Activated B cell treated with CpG ODN at 0.5 μM for 24 hours (primary cell): ENCODE measurements at places on chromosomes 4 and X.

DNA sequence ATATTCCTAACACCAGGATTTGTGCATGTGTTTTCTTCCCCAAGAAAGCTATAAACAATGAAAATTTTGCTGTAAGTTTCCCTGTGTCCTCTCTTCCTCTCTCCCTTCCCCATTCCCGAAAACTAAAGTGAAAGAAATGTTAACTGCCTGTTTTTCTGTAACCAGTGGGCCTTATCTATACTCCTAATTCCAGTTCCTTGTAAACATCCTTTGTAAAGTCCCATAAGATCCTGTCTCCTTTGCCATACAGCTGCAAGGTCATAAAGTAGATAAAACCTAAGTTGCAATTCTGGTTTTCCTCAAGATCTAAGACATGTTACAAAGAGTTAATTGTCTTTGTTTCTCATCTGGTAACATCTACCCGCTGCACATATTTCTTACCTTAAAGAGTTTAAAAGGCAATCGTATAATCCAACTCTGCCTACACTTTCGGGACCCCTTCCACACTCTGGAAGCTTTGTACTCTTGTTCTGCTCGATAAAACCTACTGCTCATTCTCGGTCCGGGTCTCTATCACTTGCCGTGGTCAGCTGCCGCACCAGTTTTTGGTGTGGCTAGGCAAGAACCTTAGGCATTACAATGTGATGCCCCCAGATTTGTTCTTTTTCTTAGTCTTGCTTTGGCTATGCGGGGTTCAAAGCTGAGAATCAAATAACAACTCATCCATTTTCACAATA, 20.5 kb downstream of the UGT2B7 start:
- no peak for DNase-seq

GRCh38 chrX:33415459-33415858, 204.1 kb upstream of the DMD start:
- no peak for DNase-seq

GRCh38 chr4:39124885-39125599, 57.3 kb upstream of the WDR19 start:
- no peak for DNase-seq

DNA sequence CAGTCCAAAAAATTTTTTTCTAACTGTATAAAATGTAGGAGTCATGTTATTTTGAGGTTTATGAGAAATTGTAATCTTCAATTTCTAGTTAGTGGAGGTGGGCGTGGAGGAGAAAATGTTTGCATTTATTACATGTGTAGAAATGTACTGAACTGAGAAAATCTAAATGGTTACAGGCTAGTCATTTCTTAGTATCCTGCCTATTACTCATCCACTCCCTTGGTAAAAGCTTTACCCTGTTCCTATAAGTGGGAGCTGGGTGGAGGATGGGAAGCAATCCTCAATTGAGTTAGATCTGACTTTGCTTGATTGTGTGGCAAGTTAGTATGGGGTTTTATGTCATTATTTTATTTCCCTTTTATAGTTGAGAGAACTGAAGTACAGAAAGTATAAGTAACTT, 73.8 kb downstream of the POLA1 start:
- no peak for DNase-seq

- no peak for DNase-seq
These were observed 28.0 kb downstream of the SH3BGRL start for GRCh38 chrX:81229901-81230300.

DNA sequence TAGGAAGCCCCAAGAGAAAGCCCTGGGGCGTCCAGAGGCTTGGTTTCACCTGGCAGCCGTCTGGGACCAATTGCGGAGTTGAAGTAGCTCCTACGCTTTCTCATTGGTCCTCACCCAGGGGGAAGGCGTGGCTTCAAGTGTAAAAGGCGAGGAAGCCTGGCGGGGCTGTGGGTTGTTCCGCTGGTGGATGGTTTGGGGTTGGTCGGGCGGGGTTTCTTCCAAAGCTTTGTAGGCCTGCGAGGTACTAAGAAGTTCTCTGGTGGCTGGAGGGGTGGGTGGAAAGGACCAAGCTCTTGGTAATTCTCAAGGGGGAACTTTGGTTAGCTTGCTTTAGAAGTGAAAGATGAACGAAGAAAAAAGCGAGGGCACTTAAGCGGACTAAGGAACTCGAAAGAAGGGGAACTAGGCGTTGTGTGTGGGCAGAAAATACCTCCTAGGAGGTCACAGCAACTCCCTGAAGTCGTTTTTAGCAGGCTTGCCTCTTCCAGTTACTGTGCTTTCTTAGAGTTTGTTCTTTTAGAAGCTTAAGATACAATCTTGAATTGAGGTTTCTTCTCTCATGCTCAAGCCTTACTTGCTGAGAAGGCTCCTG, 36.6 kb downstream of the CCNG2 start:
- DNase-seq = peak; percentile 73

- no peak for DNase-seq
These were observed 2.3 kb downstream of the NOX1 start for GRCh38 chrX:100871594-100872560.

DNA sequence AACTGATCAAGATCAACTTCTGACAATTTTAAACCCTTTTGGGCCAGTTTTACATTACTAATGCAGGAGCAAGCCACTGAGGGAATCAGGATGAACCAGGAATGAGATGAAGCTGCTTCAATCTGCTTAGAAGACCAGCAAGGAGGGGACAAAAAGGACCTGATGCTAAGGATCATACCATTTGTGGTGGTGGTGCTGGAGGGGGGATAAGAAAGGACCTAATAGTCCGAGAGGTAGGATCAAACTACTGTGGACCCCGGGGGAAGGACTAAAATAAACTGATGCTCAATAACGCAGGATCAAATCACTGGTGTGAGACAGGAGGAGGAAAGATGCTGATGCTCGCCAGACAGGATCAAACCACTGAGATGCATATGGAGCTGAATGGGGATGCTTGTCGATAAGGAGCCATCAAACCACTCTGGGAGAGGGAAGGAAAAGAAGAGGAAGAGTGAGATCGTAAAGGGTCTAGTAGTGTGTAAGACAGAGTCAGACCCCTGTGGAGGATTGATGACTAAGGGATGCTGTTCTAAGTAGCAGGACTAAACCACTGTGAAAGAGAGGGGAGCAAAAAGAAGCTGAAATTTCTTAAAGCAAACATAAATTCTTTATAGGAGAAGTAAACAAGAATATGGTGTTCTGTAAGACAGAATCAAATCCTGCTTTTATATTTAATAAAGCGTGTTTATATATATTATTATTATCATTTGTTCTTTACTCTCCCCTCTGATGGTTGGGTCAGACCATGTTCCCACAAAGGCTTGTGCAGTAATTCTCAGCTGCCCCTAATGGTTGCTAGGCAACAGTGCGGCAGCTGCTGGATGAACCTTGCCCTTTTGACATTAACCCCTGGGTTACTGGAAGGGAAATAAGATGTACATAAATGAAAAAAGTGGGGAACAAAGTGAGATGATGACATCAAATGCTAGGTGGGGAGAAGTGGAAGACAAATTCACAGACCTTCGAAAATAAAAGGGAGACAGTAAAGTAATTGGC, 432.5 kb upstream of the FGF16 start:
- DNase-seq = no peak

GRCh38 chrX:18537524-18537923, 112.1 kb downstream of the CDKL5 start:
- DNase-seq = no peak

GRCh38 chr4:175929932-175930331, 117.9 kb upstream of the GPM6A start:
- no peak for DNase-seq

- no peak for DNase-seq
These were observed 96.7 kb downstream of the AREG start for GRCh38 chr4:74541667-74542066.

- no peak for DNase-seq
These were observed 218.4 kb downstream of the STIM2 start for GRCh38 chr4:27078934-27079455.

GRCh38 chr4:25358515-25359275, 18.4 kb upstream of the ANAPC4 start:
- no peak for DNase-seq

DNA sequence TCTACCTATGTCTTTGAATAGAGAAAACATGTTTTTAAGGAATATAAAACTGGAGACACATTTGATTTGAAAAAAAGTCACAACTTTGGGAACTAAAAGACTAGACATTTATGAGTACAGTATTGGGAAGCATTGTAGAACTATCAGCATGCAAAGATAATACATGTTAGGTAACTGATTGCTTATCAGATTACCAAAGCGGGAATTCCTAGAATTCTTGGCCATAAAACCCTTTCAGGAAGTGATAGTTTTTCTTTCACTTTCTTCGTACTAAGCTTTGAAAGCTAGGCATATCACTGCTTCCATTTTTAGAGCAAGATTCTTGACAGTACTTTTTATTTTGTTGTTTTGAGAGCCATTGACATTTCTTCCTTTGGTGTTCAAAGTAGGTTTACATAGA, 646.6 kb upstream of the PITX2 start:
- no peak for DNase-seq
